ENCODE measurements at places on chromosomes 12 and 14. TPM values are rescaled to one million over a fixed set of nuclear protein-coding genes. Genes with fewer than 3 reads are reported as not detected.

The CLEC2A gene
- polyA plus RNA-seq, result not detected

The INHBE gene
- 1.4 TPM for polyA plus RNA-seq

The TAS2R14 gene
- polyA plus RNA-seq, result 1.1 TPM

The SELPLG gene
- 1.1 TPM for polyA plus RNA-seq

The CLEC4A gene
- 0.79 TPM for polyA plus RNA-seq

The CCDC197 gene
- not detected for polyA plus RNA-seq

The CPM gene
- 7.9 TPM for polyA plus RNA-seq

The EGLN3 gene
- 13.1 TPM for polyA plus RNA-seq

The TAS2R50 gene
- not detected for polyA plus RNA-seq

The AKAP6 gene
- polyA plus RNA-seq, result 1.1 TPM

The SLCO1A2 gene
- polyA plus RNA-seq, result not detected

The RNASE4 gene
- polyA plus RNA-seq, result 18.1 TPM

The PLXNC1 gene
- 1.4 TPM for polyA plus RNA-seq

The DPF3 gene
- 1.0 TPM for polyA plus RNA-seq

The IL26 gene
- not detected for polyA plus RNA-seq

The DRAM1 gene
- 9.9 TPM for polyA plus RNA-seq

The ARMH4 gene
- 0.81 TPM for polyA plus RNA-seq

The MFAP5 gene
- polyA plus RNA-seq, result 48.2 TPM

The CLEC14A gene
- polyA plus RNA-seq, result 1.9 TPM

The RASAL1 gene
- 0.55 TPM for polyA plus RNA-seq

The HCAR2 gene
- not detected for polyA plus RNA-seq

The NTS gene
- polyA plus RNA-seq, result 180 TPM

The LTBP2 gene
- polyA plus RNA-seq, result 0.22 TPM

The LBHD2 gene
- not detected for polyA plus RNA-seq

The SRRM4 gene
- polyA plus RNA-seq, result 0.15 TPM

The LRTM2 gene
- 0.03 TPM for polyA plus RNA-seq

The LRRC10 gene
- not detected for polyA plus RNA-seq

The IAPP gene
- polyA plus RNA-seq, result not detected

The BMP4 gene
- polyA plus RNA-seq, result 4.3 TPM

The RASSF9 gene
- polyA plus RNA-seq, result 0.27 TPM

The PAPOLA gene
- polyA plus RNA-seq, result 182 TPM

The POTEG gene
- polyA plus RNA-seq, result not detected

The SYT1 gene
- polyA plus RNA-seq, result not detected

The SRGAP1 gene
- 4.3 TPM for polyA plus RNA-seq

The P3H3 gene
- 2.7 TPM for polyA plus RNA-seq

The ACRBP gene
- polyA plus RNA-seq, result 2.8 TPM

The OLR1 gene
- polyA plus RNA-seq, result 0.27 TPM

The NKX2-1 gene
- 0.45 TPM for polyA plus RNA-seq

The LYZ gene
- 69.6 TPM for polyA plus RNA-seq

The WNT1 gene
- polyA plus RNA-seq, result not detected

The KRT80 gene
- polyA plus RNA-seq, result 0.27 TPM

The ACVRL1 gene
- 4.6 TPM for polyA plus RNA-seq

The C12orf56 gene
- 0.04 TPM for polyA plus RNA-seq

The ARID4A gene
- 6.2 TPM for polyA plus RNA-seq

The CCDC198 gene
- 90.1 TPM for polyA plus RNA-seq

The KRT1 gene
- not detected for polyA plus RNA-seq

The C12orf54 gene
- polyA plus RNA-seq, result not detected

The C12orf50 gene
- polyA plus RNA-seq, result not detected

The SOS2 gene
- polyA plus RNA-seq, result 9.5 TPM

The MYF5 gene
- not detected for polyA plus RNA-seq

The PRIMA1 gene
- 0.22 TPM for polyA plus RNA-seq

The CIROP gene
- 0.04 TPM for polyA plus RNA-seq

The SOX5 gene
- 1.3 TPM for polyA plus RNA-seq

The CCDC38 gene
- 0.58 TPM for polyA plus RNA-seq

The SYT10 gene
- 0.06 TPM for polyA plus RNA-seq

The PRKCH gene
- polyA plus RNA-seq, result 12.1 TPM

The KIF5A gene
- polyA plus RNA-seq, result 0.27 TPM

The FITM1 gene
- polyA plus RNA-seq, result 5.8 TPM

The OAS1 gene
- polyA plus RNA-seq, result 37.5 TPM

The LRFN5 gene
- polyA plus RNA-seq, result 0.76 TPM

All from small intestine (tissue), 16 donors.